ENCODE measurements at places on chromosomes 13 and 19.

DNA sequence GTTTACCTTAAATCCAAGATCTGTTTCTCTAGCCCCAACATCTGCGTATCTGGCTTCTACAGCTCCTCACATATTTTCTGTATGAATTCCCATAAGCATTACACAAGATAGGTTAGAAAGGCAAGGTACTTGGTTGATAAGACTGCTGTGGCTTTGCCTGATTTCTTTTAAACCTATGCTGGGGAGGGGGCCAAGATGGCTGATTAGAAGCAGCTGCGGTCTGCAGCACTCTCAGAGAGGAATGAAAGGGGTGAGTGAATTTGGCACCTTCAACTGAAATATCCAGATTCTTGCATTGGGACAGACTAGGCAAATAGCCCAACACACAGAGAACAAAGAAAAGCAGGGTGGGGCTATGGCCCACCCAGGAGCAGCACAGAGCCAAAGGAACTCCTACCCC, 12.2 kb upstream of the DLEU7 start:
- DNase-seq = no peak

DNA sequence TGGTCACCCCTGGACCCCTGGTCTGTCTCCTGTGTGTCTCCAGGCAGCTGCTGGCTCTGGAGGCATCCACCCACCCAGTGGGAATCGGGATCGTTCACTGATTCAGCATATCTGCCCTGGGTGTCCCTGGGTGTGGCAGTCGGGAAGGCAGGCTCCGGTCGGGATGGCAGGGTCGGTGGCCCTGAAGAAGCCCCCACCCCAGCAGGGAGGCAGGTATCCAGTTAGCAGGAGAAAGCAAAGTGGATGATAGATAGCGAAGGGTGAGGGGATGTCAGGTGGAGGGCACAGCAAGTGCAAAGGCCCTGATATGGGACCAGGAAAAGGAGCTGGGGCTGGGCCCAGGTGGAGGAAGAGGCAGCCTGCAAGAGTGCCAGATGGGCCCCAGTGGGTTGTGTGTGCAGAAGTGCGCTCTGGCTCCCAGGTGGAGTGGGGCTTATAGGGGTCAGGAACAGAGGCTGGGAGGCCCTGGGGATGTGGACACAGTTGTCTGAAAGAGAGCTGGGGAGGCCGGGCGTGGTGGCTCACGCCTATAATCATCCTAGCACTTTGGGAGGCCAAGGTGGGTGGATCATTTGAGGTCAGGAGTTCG, 2.3 kb downstream of the SSBP4 start:
- no peak for DNase-seq

- DNase-seq = no peak
These were observed 8.3 kb downstream of the UBAC2 start for GRCh38 chr13:99208845-99209527.

GRCh38 chr13:29607465-29607864, 12.0 kb upstream of the SLC7A1 start:
- no peak for DNase-seq

DNA sequence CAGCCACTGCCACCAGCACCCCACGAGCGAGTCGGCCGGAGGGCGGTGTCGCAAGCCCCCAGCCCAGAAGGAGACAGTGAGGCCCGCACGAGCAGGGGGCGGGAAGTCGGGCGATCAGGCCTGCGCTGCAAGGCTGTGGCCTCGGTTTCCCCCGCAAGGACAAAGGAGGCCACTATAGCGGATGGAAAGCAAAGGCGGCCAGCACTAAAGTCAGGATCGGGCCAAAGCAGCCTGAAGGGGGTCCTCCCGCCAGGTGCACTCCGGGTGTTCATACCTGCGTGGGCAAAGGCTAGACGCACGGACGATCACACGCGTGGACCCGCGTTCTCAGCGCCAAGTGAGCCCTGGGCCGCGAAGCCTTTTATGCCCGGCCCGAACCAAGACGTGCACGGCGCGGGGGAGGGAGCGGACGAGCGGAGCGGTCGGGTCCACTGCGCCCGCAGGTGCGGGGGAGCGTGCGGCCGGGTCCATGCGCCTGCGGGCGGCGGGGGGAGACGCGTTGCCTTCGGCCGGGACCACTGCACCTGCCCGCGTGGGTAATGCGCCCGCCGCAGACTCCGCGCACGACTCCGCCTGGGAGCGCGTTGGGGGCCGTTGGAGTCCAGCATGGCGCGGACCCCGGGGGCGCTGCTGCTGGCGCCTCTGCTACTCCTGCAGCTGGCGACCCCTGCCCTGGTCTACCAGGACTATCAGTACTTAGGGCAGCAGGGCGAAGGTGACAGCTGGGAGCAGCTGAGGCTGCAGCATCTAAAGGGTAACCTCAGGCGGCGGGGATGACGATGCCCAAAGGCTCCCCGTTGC, at the start of the genes PRDX2 and THSD8:
Gene PRDX2, minus strand, starts transcription at position 335 of the 801 bp plus-strand sequence. CDS start 539 bp downstream, outside the sequence.
Gene THSD8, plus strand, starts transcription at position 604 of the 801 bp plus-strand sequence. Its CDS starts 3 bp downstream, at position 607.
- peak; percentile 73 for DNase-seq

DNA sequence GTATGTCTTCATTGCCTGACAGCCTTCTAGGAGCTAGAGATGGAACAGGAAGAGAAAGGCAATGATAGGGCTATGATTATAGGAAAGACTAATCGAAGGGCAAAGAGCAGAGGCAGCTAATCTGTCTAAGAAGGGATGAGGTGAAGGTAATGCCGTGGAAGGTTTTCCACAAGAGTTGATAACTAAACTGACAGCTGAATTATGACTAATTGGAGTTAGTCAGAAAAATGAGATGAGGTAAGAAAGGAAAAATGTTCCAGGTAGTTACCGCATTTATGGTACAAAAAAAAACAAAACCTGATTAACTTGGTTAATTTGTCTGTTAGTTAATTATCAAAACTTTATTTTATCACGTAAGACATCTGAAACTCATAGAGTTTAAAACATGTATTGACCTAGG, 260.3 kb downstream of the SLITRK6 start:
- no peak for DNase-seq

DNA sequence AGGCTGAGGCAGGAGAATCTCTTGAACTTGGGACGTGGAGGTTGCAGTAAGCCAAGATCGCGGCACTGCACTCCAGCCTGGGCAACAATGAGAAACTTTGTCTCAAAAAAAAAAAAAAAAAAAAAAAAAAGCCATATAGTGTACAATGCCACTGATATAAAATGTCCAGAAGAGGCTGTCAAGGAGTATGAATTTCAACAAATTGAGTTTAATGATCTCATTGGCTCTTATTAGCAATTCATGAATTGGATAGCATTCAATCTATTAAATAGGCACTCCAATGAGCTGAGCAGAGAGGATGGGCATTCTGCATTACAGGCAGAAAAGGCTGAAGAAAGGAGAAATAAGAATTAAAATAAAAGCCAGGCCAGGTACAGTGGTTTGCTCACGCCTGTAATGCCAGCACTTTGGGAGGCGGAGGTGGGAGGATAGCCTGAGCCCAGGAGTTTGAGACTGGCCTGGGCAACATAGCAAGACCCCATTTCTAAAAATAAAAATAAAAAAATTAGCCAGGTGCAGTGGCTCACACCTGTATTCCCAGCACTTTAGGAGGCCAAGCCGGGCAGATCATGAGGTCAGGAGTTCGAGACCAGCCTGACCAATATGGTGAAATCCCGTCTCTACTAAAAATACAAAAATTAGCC, 757 bp upstream of the LMNB2 start:
- no peak for DNase-seq

DNA sequence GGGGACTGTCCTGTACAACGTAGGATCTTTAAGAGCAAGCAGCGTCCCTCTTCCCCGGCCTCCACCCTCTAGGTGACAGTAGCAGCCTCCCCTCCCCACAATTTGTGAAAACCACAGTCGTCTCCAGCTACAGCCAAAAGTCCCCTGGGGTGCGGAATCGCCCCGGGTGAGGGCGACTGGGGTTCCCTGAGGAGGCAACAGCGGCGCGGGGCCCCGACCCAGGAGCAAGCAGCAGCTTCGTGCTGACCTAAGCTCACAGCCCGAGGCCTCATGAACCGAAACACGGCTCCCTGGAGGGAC, 322 bp downstream of the ZNF558 start:
- DNase-seq = no peak

DNA sequence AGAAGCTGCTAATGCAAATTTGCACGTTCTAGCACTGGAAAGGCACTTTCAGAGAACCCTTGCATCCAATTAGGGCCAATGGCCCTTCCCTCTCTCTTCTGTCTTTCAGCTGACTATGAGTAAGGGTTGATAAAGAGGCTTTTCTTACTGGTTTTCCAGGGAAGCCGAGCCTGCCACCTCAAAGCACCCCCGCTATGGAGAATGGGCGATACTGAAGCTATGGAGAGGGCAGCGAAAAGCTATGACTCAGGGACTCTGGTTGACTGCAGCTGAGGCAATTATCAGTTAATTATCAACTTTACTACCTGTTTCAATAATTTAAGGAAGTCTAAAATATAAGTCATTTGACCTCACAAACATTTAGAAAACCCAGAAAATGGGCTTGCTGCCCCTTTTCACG, 115.8 kb downstream of the TRPC4 start:
- no peak for DNase-seq

DNA sequence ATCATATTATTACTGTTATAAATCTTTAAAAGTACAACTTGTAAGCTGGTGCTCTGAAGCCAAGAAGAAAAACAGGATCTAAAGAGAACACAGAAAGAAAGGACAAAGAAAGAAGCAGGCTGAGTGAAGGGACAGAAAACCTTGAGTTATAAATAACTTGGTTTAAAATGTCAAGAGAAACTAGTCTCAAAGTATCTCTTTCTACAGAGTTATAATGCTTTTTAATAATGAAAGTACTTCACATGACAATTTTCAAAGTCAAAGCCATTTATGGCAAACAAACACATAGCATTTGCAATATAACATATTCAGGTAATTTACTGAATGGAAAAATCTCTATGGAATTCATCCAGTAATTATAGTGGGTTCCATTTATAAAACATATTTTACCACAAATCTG, 33.4 kb downstream of the CAB39L start:
- no peak for DNase-seq

DNA sequence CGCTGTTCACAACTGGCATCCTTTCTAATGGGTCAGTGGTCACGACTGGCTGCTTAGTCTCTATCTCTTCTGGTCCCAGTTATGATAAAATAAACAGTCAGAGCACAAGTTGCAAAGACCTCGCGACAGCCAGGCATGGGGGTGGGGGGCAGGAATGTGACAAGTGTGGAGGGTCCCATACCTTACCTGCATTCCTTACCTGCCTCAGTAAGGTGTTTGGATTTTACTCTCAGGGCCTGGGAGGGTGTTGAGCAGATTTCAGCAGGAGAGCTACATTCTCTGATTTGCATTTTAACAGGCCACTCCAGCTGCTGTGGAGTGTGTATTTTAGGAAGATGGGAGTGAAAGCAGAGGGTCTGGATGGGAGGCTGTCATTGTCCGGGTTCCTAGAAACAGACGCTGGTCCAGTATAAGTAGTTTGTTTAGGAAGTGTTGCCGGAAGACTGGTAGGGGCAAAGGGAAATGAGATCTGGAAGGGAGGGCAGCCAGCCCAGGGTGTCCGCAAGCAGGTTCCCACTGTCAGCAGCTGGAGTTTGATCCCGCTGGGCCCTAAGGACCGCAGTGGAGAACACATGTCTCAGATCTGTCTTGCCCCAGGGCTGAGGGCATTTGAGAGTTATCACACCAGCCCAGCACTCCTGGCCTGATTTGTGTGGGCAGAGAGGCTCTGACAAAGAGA, 920.0 kb downstream of the UQCRFS1 start:
- DNase-seq = no peak

GRCh38 chr19:18093439-18094161, 4.0 kb upstream of the MAST3 start:
- DNase-seq = no peak
